ENCODE measurements at places on chromosomes 4 and X.

- no peak for DNase-seq
These were observed 19.0 kb upstream of the GPC4 start for GRCh38 chrX:133434197-133434820.

- DNase-seq, result no peak
These were observed 5.5 kb upstream of the WFS1 start for GRCh38 chr4:6264225-6264540.

DNA sequence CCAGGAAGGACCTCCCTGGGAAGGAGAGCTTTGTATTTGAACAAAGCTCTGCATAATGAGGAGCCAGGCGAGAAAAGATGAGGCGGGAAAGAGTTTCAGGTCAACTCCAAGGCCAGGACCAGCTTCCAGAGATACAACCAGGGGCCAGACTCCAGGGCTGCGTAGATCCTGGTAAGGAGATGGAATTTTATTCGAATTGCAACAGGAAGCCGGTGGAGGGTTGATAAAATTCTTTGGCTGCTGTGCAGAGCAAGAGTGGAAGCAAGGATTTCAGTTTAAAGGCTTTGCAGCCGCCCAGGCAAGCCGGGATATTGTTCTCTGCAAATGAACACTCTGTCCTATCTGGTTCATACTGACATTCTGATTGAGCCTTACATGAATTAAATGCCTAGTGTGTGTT lies 40.2 kb upstream of the CBR4 start:
- DNase-seq, result peak; percentile 50

- peak; percentile 80 for DNase-seq
These were observed 16.8 kb downstream of the POLR2B start for GRCh38 chr4:56995525-56995924.

DNA sequence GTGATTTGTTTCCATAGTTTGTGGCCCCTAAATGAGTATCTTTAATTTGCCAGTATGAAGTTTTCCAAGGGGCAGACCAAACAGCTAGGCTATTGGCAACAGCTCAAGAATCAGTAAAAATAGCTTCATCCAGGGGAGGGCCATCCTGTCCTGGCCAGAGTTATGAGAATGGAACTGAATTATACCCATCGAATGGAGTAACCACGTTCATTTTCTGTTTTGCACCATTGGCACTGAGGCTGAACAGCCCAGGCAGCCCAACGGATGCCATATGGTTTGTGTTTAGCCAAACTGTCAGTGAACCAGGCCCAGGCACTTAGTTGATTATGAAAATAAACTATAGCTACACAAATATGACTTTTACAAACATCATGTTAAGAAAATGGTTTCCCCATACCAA lies 17.7 kb upstream of the ASB5 start:
- no peak for DNase-seq

DNA sequence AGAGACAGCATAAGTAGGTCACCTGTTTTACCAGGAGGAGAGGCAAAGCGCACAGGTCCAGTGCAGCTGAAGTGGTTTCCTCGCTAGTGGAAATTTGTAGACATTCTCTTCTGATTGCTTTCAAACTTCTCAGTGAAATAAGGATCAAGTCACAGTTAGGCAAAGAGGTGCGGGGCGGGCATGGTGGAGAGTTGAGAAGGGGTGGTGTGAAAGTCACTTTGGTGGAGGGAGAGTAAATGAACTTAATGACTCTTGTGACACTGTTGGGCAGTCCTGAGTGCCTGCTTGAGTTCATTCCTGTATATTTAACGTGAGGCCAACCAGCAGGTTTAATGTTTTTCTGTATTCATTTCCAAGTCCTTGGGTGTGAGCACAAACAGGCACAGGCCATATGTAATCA lies 235.6 kb downstream of the TRIML1 start:
- no peak for DNase-seq

DNA sequence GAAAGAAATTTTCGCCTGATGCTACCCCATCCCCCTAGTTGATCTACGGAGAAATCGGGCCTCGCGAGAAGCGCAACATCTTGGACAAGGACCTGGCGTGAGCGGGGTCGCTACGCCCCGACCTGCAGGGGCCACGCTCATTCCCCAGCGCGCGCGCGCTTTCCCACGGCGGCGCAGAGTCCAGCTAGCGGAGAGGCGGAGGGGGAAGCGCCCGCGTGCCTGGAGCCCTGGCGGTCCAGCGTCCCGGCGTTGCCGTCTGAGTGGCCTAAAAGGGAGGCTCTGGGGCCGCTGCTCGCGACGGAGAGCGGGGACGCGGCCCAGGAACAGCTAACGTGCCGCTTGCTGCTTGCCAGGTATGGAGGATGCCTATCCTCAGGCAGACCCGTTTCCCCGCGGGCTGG lies 6.0 kb upstream of the SOX3 start:
- DNase-seq, result no peak

DNA sequence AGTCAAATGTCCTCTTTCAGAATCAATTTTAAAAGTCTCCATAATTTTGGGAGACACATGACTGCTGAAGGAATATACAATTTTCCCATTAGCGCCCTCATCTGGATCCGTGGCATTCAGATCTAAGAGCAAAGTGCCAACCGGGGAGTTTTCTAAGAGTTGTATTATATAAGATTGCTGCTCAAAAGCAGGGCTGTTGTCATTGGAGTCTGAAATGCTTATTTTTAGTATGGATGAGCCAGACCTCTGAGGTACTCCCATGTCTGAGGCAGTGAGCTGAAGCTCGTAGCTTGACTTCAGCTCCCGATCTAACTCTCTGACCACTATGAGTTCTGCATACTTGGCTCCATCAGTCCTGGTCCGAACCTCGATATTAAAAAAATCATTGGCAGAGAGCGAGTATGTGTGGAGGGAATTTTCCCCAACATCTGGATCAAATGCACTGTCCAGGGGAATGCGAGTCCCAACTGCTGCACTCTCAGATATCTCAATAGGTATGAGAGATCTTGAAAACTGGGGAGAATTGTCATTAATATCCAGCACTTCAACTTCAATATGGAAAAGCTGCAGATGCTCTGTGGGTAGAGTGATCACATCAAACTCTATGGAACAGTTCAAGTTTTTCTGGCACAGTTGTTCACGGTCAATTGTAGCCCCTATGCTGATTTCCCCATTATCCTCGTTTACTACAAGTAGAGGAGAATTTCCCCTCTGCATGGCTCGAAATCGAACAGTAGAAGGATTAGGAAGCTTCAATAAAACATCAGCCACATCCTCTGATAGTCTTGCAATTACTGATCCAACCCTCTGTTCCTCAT lies 917 bp downstream of the PCDH18 start:
- no peak for DNase-seq

DNA sequence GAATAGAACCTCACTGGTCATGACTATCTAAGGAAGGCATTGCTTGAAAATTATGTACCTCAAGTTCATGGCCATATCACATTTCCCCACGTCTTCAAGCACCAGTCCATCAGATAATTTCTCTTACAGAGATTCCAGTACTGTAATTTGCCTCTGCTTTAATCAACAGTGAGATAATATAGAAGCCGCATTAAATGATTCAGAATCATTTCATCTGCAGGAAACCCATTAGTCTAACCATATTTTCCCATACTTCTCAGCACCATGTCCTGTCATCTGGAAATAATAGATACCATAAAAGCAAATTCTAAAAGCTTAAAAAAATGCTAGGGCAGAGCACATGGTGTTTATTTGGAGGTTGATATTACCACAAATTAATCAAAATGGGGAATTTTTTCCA lies 310.3 kb upstream of the SLIT2 start:
- DNase-seq, result no peak

DNA sequence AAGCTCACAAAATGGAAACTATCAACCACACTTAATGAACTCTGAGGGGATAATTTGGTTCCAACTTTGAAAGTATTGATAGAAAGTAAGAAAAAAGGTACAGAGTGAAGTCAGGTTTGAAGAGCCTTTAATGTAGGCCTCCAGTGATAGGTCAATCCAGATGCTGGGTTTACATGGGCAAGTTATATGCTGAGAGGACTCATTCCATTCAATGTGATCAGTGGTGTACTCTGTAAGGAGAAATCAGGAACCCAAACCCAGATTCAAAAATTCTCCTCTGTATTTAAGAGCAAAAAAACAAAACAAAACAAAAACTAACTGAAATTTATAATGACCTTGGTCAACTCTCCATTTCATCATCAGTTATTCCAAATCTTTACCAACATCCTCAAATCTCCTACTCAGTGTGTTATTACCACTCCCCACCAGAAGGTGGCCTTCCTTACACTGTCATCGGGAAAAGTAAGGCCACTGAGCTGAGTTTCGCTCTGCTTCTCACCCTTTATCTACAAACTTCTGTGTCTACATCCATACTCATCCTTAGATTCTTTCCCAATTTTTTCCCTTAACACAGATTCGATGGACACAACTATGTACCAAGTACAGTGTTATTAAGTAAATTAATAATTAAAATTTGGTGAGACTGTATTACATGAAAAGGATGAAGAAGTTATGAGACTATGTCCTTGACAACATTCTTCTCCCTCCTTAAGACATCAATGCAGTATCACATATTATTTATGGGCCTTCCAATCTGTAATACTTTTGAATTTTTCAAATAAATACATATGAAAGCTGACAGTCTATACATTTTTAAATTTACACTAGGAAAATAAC lies 88.3 kb downstream of the ZAR1 start:
- DNase-seq, result no peak

- no peak for DNase-seq
These were observed 93.3 kb downstream of the DACH2 start for GRCh38 chrX:86241547-86241946.

- no peak for DNase-seq
These were observed 22.5 kb upstream of the HSD17B13 start for GRCh38 chr4:87345139-87345538.

- DNase-seq, result no peak
These were observed 146.7 kb upstream of the VCX3A start for GRCh38 chrX:6681521-6682145.

GRCh38 chr4:157012296-157012695 lies 40.7 kb upstream of the PDGFC start:
- DNase-seq, result no peak

GRCh38 chr4:6848717-6849305 lies 60.8 kb upstream of the TBC1D14 start:
- DNase-seq, result no peak

DNA sequence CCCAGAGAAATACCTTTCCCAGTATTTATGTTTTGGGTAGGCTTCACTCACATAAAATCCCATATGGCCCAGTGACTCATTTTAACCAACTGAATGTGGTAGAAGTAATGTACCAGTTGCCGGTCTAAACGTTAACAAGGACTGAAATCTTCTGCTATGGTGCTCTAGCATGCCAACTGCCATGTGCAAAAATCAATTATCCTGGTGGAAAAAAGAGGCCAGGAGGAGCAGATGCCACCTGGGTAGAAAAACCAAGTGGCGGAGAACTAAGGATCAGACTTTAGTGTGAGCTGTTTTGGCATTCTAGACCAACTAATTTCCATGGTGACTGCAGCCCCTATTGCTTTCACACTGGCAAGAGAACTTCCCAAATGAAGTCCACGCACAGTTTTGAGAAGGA lies 1660.7 kb upstream of the ADGRL3 start:
- DNase-seq, result no peak

- peak; percentile 73 for DNase-seq
These were observed at the start of gene ARHGAP6 for GRCh38 chrX:11665168-11666111. TSS of gene ARHGAP6 (minus strand) at chrX:11665920. CDS start at chrX:11664828, 1,092 bp downstream.

DNA sequence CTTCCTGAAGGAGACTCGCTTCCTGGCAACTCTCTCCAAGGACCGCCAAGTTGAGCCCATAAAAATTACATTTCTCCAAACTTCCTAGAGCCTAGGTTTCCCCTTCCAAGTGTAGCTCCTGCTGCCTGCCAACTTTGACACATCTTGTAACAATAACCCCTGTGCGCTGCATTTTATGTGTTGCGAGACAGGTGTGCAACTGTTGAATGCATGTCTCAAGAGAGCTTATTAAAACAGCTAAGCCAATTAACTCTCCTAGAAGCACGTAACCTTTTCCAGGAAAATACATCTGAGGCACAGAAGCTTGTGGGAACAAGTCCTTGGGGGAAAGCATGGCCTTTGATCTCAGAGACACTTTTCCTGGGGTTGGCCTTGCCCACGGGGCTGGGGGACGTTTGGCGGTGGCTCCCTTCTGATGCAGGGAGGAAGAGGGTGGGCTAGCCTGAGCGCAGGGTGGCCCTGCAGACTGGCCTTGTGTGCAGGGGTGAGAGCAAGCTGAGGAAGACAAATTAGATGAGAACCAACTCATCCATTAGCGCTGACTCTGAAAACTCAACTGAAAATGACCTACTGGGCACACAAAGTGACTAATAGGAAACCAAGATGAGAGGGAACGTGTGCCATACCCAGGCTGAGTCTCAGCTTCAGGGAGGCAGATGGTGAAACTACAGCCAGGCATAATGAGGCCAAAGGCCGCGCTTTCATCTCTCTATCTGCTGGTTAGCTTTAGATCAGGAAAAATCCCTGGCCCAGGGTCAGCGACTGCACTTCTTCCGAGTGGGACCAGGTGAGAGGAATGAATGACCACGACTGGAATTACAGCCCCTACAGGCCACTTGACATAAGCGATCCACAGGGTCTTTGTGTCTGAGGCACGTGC lies 75.3 kb downstream of the ENPP6 start:
- DNase-seq, result no peak

- no peak for DNase-seq
These were observed 348.3 kb downstream of the ARHGAP24 start for GRCh38 chr4:85823295-85823694.

DNA sequence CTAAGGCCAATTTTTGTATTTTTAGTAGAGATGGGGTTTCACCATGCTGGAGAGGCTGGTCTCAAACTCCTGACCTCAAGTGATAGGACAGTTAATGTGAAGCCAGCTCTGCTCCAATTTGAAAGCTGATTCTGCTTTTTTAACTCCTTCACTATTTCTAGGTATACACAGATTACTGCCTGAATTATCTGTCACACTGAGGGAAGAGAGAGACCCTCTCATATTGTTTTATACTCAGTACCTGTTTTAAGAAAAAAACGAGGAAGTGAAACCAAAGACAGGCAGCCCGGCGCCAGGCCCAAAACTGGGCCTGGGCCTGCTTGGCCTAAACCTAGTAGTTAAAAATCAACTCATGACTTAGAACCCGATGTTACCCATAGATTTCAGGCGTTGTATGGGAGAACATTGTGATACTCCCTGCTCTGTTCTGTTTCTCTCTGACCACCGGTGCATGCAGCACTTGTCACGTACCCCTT lies 1601.5 kb upstream of the PCDH10 start:
- no peak for DNase-seq

- DNase-seq, result no peak
These were observed 88.5 kb upstream of the CBR4 start for GRCh38 chr4:169098532-169098931.

GRCh38 chr4:134260126-134260525 lies 58.5 kb upstream of the PABPC4L start:
- no peak for DNase-seq

DNA sequence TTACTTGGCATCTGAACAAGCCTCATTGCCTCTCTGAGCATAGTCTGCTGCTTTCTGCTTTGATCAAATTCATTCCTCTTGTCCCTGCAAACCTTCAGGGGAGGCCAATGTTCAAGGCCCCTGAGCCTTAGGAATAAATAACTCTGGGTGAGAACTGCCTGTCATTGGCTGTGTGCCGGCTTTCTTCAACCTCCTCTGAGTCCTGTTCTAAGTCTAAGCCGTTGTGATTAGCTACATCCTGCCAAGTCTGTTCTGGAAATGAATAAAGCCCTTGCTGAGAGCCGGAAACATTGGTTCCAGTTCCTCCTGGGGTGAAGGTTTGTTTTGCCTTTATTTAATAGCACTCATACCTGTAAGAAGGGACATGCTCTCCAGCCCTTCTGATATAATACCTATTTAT lies 13.8 kb downstream of the RNF4 start:
- DNase-seq, result peak; percentile 68

- DNase-seq, result no peak
These were observed 121.7 kb downstream of the TLL1 start for GRCh38 chr4:165994701-165995100.

- no peak for DNase-seq
These were observed 7.4 kb downstream of the PPP1R2C start for GRCh38 chrX:42770566-42770965.
